ENCODE measurements at places on chromosomes 16 and 17.

DNA sequence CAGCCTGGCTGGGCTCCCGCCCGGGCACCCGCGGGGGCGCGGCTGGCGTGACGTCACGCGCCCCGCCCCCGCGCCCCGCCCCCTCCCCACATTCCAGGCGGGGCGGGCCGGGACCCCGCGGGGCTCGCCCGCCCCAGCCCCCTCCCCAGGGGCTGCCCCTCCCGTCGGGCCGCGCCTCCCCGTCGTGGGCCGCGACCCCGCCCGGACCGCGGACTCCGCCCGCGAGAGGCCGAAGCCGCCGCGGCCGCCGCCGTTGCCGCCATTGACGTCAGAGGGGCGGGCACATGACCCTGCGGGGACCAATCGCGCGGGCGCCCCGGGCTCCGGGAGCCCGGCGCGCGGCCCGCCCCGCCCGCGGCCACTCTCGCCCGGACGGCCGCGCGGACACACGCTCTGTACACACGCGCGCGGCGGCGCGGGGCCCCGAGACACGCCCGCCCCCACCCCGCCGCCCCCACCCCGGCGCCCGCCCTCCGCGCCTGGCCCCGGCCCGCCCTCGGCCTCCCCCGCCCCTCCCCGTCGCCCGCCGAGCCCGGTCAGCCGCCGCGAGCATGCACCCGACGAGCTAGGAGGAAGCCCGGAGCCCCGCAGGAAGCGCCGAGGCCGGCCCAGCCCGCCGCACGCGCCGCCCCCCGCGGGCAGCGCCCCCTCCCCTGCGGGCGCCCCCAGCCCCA is at the start of gene CMIP:
Gene CMIP (plus strand): TSS at position 361 of the 674 bp plus-strand sequence.
- DNase-seq, result no peak

- DNase-seq, result no peak
Measured at GRCh38 chr17:14845591-14846281, 419.4 kb downstream of the PMP22 start.

DNA sequence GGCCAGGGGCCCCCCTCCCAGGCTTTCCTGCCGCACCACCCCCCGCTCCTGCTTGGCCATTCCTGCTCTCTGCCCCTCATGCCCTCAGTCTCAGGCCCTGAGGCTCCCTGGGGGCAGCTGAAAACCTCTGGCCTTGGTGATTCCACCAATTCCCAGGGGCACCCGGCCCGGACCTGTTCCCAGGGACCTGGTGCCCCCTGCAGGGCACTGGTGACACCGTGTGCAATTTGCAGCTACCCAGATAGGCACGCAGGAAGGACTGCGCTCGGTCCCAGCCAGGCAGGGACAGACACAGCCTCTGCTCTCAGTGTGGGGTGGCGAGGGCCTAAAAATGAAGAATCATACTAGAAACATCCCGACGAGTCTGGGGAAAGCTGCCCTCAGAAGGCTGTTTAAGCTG is 13.4 kb downstream of the WFDC1 start:
- DNase-seq, result no peak

GRCh38 chr17:20952183-20952582 is 90.6 kb downstream of the USP22 start:
- no peak for DNase-seq

GRCh38 chr17:15951368-15952047 is 6.6 kb downstream of the ADORA2B start:
- DNase-seq, result no peak

GRCh38 chr17:497241-498034 is 144.8 kb upstream of the RPH3AL start:
- no peak for DNase-seq

Data from right renal pelvis (tissue), 4 donors.